ENCODE measurements at places on chromosomes 1 and 21.

- no peak for DNase-seq
Measured at GRCh38 chr1:908661-909060, 15.1 kb upstream of the SAMD11 start.

DNA sequence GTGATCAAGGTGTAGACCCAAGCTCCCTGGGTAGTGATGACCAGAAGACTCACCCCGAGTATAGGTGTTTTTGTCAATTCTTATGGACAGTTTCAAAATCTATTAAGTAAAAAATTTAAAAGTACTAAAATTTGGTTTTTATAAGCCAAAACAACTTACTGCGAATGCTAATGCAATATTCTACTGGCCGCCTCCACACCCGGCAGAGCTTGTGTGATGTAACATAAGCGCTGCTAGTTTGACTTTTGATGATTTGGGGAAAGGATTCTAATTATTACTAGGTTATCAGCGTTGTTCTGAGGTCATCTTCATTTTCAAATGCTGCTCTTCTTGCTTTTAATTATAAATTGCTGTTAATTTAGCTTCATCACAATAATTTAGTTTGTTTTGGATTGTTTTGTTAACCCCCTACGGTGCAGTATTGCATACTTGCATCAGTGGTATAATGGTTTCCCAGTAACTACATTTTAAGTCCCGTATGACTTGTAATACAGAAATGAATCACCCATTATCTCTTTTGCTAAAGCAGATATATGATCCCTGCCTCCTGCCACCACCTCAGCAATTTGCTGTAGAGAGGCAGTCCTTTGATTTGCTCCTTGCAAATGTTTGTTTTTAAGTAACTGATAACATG, 178.0 kb downstream of the SDCCAG8 start:
- no peak for DNase-seq

GRCh38 chr1:228154670-228155571, 5.2 kb downstream of the GJC2 start:
- DNase-seq: peak; percentile 16

- no peak for DNase-seq
Measured at GRCh38 chr1:213541641-213542040, 446.1 kb upstream of the PROX1 start.

GRCh38 chr1:230744382-230744781, 2.8 kb upstream of the CAPN9 start:
- peak; percentile 45 for DNase-seq

GRCh38 chr1:145707183-145707867, at the start of gene PDZK1:
Gene PDZK1, minus strand, starts transcription at chr1:145707368. Its CDS starts 19,347 bp downstream, at chr1:145688021.
- no peak for DNase-seq

DNA sequence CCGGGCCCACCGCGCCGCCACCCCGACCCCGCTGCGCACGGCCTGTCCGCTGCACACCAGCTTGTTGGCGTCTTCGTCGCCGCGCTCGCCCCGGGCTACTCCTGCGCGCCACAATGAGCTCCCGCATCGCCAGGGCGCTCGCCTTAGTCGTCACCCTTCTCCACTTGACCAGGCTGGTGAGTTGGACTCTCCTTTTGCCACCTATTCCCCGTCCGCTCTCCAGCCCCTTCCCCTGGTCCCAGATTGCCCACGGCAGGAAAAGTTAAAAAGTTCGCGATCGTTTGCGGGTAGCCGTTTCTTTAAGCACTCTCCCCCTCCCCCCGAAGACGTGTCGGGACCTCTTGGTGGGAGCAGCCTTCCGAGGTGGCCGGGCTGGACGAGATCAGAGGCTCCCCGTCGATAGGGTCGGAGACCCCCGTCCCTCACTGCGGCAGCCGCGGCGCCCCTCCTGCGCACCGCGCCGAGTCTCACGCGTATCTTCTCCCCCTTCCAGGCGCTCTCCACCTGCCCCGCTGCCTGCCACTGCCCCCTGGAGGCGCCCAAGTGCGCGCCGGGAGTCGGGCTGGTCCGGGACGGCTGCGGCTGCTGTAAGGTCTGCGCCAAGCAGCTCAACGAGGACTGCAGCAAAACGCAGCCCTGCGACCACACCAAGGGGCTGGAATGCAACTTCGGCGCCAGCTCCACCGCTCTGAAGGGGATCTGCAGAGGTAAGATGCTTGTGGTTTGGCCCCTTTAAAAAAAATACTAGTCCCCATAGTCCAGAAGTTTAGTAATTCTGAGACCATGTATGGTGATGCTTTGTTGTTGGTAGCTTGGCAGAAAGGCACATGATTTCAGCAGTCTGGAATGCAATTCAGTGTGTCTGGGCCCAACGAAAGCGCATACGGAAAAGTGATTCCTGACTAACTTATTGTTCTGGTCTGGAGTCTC, 576 bp downstream of the CCN1 start:
- peak; percentile 85 for DNase-seq

- no peak for DNase-seq
Measured at GRCh38 chr1:162535501-162535900, 26.0 kb upstream of the UAP1 start.

DNA sequence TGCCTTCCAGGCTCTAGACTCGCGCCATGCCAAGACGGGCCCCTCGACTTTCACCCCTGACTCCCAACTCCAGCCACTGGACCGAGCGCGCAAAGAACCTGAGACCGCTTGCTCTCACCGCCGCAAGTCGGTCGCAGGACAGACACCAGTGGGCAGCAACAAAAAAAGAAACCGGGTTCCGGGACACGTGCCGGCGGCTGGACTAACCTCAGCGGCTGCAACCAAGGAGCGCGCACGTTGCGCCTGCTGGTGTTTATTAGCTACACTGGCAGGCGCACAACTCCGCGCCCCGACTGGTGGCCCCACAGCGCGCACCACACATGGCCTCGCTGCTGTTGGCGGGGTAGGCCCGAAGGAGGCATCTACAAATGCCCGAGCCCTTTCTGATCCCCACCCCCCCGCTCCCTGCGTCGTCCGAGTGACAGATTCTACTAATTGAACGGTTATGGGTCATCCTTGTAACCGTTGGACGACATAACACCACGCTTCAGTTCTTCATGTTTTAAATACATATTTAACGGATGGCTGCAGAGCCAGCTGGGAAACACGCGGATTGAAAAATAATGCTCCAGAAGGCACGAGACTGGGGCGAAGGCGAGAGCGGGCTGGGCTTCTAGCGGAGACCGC, 2.0 kb upstream of the OLIG2 start:
- DNase-seq: peak; percentile 22

Measured in myocyte (in vitro differentiated cells).